ENCODE measurements at places on chromosomes 12 and 14.

DNA sequence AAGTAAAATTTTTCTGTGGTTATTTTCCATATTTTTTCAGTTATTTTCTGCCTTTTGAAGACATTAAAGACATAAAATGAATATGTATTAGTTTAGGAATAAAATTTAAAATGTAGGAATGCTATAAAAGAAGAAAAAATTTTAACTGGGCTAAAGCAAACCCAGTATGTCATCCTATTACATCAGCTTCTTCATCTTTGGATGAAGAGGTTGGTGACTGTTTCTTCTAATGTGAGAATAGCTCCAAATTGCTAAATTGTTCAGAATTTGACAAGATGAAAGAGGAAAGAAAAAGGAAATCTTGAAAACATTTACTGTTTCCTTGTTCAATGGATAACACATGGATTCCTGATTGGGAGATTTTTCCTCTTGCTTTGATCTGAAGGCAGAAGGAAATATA, 52.7 kb upstream of the PZP start:
- no peak for DNase-seq

DNA sequence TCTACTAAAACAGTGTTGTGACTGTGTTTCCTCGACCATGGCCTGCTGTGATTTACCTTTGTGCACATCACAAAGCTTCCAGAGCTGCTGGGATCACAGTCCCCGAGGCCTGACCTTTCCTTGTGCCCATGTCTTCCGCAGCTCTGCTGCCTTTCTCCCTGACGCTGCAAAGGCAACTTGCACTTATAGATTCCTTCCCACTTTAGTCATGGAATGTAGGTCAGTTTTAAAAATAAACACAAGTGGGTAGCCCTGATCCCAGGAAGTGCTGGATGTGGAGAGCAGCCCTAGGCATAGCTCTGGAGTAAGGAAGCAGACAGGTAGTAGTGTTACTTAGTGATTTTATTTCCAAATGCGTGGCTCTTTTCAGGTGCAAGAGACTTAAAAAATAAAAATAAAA, 825.7 kb downstream of the AACS start:
- DNase-seq = no peak

- DNase-seq = no peak
These were observed 136.4 kb downstream of the KIF26A start for GRCh38 chr14:104274806-104275205.

DNA sequence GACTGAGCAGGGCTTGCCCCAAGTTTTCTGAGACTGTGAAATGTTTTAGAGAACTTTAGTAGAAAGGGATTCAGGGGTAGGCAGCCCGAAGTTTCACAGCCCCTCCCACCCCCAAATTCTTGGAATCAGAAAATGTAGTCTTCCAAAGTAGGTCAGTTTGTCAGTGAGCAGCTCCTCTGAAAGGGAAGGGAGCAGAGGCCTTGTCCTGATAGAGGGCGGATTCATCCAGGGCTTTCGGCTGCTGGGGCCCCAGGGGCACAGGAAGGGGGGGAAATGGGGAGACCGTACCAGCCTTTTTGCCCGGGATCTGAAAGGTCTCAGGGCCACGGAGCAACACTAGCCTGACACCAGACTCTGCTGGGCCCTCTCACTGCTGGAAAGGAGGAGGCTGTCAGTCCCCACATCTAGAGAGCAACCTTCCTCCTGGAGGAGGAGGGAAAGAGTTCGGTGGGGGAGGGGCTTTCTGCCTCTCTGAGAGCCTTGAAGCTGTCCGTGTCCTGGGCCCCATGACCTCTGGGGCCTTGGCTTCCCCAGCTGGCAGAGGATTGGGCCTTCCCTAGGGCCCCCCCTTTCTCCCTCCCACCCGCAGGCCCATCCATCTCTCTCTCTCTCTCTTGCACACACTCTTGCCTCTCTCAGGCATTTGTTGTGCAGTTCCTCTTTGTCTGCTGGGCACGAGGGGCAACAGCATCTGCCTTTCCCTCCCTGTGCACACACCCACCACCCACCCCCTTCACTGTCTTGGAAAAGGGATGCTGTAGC, at the start of gene IKZF4:
TSS of gene IKZF4 (plus strand) at position 621 of the 762 bp plus-strand sequence. CDS start 451 bp downstream, outside the sequence.
- no peak for DNase-seq

All from T-helper 17 cell (primary cell).